ENCODE measurements at places on chromosomes 3 and 15. TPM values are rescaled to one million over a fixed set of nuclear protein-coding genes. Genes with fewer than 3 reads are reported as not detected.

Gene LRRK1
- total RNA-seq: 105 TPM

Gene CALML4
- total RNA-seq: 0.85 TPM

Gene SERPINI2
- not detected for total RNA-seq

Gene PLCB2
- 6.9 TPM for total RNA-seq

Gene CHCHD6
- 1.2 TPM for total RNA-seq

Gene KNG1
- not detected for total RNA-seq

Gene STRIT1
- total RNA-seq: not detected

Gene RBP2
- total RNA-seq: not detected

Gene NR2E3
- total RNA-seq: not detected

Gene COL7A1
- 22.2 TPM for total RNA-seq

Gene CISH
- 6.1 TPM for total RNA-seq

Gene CKMT1A
- total RNA-seq: not detected

Gene HYAL3
- not detected for total RNA-seq

Gene MRPL46
- 29.7 TPM for total RNA-seq

Gene CACNA2D3
- not detected for total RNA-seq

Gene DUOXA1
- 4.2 TPM for total RNA-seq

Gene OGG1
- 36.0 TPM for total RNA-seq

Gene AHSG
- total RNA-seq: 0.53 TPM

Gene RHOV
- not detected for total RNA-seq

DNA sequence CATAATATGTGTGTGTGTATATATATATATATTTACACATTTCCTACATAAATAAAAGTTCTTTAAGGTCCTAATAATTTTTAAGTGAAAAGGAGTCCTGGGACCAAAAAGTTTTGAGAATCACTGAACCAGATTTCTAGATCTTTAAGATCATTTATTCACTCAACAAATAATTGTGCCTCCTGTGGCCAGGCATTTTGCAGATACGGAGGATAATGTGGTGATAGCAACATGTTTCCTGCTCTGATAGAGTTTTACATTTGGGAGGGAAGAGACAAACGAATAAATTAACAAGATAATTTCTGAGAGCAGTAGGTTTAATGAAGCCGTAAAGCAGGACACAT is 448 bp upstream of the RNF7 start:
- DNase-seq: no peak

GRCh38 chr3:134211797-134212196 is 38.9 kb downstream of the RYK start:
- DNase-seq: no peak

GRCh38 chr3:99663977-99664376 is 25.6 kb downstream of the COL8A1 start:
- no peak for DNase-seq

- DNase-seq: no peak
Measured at GRCh38 chr3:134189849-134190248, 60.8 kb downstream of the RYK start.

- DNase-seq: no peak
Measured at GRCh38 chr3:113211330-113212149, at the start of gene BOC. Gene BOC (plus strand): TSS chr3:113211557. CDS start chr3:113249803, 38,246 bp downstream.

- no peak for DNase-seq
Measured at GRCh38 chr3:4493941-4494894, 1.1 kb downstream of the ITPR1 start.

GRCh38 chr15:96353930-96354730 is 23.6 kb downstream of the NR2F2 start:
- DNase-seq: no peak

GRCh38 chr15:58469432-58470353 is 37.9 kb downstream of the LIPC start:
- no peak for DNase-seq

GRCh38 chr3:68958932-68959331 is 26.6 kb upstream of the TAFA4 start:
- no peak for DNase-seq

DNA sequence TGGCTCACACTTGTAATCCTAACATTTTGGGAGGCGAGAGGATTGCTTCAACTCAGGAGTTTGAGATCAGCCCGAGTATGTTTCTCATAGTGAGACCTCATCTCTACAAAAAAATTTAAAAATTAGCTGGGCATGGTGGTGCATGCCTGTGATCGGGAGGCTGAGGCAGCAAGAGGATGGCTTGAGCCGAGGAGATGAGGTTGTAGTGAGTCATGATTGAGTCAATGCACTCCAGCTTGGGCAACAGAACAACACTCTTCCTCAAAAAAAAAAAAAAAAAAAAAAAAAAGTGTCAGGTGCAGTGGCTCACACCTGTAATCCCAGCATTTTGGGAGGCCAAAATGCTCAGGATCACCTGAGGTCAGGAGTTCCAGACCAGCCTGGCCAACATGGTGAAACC is 2.4 kb downstream of the RPL39L start:
- DNase-seq: no peak

GRCh38 chr3:46866720-46867549 is 3.7 kb upstream of the MYL3 start:
- DNase-seq: peak; percentile 88

GRCh38 chr3:112395181-112395895 is 62.4 kb downstream of the CD200 start:
- DNase-seq: no peak

GRCh38 chr15:37582852-37583251 is 351.6 kb upstream of the TMCO5A start:
- DNase-seq: no peak

DNA sequence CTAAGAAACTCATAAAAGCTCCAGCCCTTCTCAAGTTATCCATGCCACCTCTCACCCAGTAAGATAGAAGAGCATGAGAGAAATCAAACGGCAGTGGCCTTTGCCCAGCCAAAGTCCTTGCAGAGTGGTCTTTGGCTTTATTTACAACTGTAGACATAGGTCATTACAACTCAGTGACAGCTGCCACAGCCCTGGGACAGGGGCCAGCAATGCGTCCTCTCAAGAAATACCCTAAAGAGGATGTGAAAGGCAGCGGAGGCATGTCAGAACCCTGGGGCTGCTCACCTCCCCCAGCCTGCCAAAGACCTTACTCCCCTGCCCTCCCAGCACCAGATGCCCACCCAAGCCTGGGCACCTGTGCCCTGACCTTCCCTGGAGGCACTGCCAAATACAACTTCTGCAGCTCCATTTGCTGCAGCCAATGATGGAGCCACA is 6.3 kb downstream of the ACAA1 start:
- no peak for DNase-seq

DNA sequence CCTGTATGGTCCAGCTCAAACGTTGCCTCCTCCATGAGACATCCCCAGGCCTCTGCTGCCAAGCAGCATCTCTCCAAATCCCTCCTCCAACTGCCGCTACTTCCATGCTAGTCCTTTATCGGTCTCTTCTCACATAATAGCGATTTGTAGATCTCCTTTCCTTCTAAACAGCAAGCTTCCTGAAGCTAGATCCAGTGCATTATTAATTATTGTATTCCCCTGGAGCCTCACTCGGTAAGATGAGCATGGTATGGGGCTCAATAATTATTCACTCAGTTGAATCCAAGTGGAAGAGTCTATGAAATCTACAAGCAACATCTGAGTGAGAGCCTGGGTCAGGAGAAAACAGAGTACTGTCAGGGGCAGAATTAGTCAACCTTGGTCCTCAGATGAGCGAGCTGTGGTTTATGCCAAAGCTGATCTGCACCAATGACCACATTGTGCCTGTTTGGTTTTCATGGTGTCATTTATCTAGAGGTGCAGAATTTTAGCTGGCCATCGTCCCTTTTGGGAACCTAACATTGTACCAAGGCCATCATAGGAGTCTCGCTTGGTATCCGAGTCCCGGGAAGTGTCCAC is 93.8 kb upstream of the UBE2E1 start:
- DNase-seq: no peak

DNA sequence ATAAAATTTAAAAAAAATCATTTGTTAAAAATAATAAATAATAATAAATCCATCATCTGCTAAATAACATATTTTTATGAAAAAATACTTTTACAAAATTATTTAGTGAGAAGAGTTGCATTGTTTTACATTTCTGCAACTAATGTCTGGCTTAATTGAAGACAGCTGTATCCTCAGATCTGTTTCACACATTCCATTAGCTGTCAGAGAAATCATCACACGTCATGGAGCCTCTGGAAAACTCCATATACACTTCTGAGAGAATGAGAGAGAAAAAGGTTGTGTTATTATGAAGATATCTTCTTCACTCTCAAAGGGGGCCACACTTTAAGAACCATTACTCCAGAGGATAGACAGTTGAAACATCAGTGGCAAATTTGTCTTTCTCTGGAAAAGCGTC is 40.8 kb downstream of the CMSS1 start:
- DNase-seq: no peak

GRCh38 chr3:194070220-194070633 is 65.7 kb upstream of the HES1 start:
- no peak for DNase-seq

- DNase-seq: no peak
Measured at GRCh38 chr3:72595376-72595775, 252.9 kb downstream of the SHQ1 start.

DNA sequence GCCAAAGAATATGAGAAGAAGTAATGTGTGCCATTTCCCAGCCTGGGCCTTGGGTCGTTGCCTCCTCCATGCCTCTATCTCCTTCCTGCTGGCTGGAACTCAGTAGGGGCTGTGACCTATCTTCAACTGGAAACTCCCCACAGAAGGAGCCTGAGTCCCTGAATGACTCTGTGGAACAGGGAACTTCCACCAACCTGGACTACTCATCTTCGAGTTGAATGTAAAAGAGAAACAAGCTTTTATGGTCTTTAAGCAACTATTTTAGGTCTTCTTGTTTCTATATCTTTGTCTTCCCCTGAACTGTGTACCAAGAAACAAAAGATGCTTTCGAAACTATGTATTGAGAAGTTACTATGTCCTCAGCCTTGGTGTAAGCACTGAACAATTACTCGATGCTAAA is 355.3 kb upstream of the NR2F2 start:
- no peak for DNase-seq

- no peak for DNase-seq
Measured at GRCh38 chr3:60291115-60291514, 960.1 kb downstream of the FHIT start.

DNA sequence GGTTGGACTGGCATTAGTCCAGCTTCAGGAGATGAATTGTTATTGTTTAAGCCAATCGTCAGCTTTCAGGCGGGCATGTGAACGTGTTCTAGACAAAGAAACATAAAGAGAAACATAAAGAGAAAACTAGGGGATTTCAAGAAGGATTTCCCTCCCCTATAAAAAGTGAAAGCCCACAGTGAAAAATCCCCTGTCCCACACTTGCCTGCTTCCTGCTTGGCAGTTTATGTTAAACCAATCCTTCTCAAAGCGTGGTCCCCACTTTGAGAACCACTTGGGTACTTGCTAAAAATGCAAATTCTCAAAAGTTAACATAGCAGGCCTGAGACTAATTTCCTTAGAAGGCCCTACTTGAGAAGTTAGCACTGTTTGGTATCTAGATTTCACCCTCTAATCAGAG is 293.0 kb upstream of the SOX14 start:
- DNase-seq: no peak

DNA sequence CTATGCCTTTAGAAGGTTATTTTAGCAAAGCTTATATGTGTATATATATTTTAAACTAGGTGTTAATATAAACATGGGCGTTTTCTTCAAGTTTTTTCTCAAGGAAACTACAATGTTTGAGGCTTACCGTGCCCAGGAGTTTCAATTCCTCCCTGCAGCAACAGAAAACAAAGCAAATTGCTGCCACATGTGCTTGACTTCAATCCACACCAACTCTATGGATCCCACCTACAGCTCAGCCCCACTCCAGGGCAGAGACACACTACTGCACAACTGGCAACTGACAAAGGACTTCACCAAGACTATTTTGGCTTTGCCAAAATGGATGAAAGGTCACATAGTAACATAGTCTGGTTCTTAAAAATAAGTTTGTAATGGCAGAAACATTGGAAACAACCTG is 346.6 kb downstream of the ERC2 start:
- DNase-seq: no peak

- no peak for DNase-seq
Measured at GRCh38 chr3:138011722-138012121, 1.8 kb downstream of the CLDN18 start.

DNA sequence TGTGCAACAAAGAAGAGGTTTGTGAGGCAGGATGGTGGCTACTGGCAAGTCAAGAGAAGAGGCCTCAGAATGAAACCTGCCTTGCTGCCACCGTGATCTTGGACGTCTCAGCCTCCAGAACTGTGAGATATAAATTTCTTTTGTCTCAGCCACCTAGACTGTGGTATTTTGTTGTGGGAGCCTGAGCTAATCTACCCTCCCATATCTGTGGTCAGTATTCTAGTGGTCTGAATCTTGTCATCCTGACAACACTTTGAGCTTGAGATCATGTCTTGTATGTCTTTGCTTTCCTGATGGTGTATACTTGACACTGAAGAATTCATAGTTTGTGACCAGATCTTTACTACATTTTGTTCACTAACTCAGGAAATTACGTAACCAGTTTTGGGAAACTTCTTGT is 240.6 kb upstream of the GOLIM4 start:
- no peak for DNase-seq

DNA sequence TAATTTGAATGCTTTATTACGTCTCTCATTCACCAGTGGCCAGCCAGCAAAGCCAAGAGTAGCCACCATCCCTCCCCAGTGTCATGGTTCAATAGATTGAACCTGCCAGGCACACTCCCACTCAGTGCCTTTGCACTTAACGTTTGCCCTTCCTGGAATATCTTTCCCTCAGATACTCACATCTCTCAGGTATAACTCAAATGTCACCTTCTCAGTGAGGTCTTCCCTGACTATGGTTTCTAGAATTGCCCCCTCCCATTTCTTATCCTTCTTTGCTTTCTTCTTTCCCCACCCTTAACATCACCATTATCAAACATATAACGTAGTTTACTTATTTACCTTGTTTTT is 293.8 kb downstream of the LRTM1 start:
- DNase-seq: no peak

DNA sequence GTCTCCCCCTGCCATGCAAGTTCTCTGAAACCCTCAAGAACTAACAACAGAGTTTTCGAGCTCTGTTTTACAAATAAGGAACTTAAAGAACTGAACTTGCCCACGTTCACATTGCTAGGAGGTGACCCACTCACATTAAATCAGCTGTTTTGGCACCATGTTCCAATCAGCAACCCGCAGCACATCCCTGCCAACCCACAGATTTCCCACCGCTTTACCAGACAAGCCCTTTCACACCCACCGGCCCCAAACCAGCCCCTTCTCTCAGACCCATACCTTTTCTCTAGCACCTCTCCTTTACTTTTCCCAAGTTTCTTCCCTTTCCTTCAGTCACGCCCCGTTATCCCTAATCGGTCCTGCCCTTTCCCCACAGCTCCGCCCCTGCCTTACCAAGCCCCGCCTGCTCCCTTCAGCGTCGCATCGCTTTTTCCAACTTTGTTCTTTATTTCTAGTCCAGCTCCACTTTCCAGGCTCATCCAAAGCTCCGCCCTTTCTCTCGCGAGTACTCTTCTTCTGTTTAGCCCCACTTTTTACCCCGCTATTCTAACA is 804 bp upstream of the BRPF1 start:
- DNase-seq: no peak
